ENCODE measurements at places on chromosomes 11 and 22.

DNA sequence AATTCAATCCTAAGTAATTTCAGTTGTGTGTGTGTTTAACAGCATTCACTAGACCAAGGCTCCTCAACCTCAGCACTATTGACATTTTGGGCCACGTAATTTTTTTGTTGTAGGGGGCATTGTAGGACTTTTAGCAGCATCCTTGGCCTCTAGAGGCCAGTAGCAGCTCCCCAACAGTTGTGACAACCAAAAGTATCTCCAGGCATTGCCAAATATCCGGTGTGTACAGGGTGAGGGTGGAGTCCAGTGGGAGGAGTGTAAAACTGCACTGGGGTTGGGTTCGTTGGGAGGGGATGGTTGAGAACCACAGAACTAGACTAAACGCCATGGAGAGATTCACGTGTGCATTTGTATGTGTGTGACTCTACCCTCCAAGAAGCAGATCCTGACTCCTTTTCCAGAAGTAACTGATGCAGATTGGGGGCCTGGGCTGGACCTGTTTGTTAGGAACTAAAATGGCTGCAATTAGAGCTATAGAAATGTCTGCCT lies 5.9 kb upstream of the PHF21A start:
- no peak for DNase-seq

DNA sequence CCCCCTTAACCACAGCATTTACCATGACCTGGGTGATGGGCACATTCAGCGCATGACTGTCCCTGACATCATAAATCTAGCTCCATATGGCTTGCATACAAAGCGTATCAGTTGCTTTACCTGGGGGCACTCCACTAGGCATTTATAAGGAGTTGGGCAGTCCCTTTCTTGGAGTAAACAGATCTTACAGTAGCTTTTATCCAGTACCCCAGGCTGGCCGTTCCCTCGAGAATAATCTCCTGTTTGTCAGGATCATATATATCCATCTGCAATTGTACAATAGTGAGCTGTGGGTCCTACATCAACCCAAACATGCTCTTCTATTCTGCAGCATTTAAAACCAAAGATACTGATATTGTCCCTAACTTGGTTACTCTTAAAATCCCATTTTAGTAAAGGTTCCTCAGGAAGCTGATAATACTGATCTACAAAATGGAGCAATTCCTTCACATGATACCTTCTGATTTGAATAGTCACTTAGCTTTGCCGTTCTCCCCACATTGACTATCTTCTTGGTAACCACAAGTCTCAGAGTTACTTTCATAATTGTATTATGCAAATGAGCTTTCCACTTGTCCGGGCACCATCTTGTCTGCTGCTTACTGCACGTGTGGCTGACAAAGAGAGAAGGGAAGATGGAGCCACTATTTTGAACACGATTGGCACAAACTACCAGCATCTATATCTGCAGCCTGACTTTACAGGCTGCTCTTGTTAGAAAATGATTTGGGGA lies 205.0 kb downstream of the CWF19L2 start:
- DNase-seq: no peak

- DNase-seq: no peak
Measured at GRCh38 chr11:73182824-73183321, 35.2 kb upstream of the P2RY2 start.

DNA sequence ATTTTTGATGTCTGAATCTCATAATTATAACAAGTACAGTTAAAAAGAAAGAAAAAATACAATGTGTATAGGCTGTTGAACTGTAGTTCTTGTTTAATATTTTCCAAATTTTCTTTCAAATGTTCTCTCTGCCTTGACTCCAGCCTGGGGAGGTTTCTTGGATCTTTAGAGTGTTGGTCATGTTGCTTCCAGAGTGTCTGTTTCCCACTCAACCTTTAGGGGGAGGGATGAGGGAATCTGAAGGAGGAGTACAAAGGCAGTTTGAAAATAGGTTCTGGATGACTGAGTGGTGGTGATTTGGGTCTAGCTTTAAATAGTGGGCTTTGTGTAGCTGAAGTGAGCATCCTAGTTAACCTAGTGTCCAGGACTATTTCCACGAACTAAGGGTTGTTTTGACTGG lies 2.0 kb downstream of the CTNND1 start:
- no peak for DNase-seq

DNA sequence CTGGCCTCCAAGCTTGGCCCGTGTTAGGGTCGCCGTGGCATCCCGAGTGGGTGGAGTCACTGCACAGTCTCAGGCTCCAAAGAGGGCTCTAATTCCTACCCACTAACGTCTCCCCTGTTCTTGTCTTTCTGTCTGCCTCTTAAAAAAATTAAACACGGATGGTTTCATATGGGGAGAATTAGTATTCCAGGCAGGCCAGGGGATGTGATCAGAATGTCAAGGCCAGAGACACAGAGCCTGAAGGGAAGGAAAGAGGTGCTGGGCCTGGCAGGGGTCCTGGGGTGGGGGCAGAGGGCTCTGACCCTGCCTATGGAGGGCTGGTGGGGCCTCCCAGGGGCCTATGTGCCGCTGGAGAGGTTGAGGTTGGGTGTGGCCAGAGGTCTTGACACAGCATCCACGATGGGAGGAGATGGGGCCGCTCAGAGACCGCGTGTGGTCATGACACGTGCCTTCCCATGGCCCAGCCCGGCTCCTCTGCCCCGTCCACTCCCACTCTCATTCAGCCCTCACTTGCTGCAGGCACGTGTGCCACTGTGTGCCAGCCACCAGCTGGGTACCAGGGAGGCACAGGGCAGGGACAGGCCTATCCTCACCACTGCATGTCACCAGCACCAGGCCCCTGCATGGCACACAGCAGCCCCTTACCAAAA lies 56.5 kb downstream of the FLRT1 start:
- DNase-seq: no peak

DNA sequence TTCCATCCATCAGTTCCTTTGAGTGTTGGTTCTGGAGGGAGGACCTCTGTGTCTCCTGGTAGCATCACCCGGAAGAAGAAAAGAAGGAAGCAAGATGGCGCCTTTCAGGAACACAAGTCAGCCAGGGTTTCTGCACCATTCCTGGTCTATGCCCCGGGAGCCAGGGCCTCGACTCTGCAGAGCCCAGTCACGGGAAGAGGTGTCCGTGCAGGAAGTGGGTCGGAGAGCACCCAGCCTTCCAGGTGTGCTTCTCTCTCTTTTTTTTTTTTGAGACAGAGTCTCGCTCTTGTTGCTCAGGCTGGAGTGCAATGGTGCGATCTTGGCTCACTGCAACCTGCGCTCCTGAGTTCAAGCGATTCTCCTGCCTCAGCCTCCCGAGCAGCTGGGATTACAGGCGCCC lies 21.2 kb downstream of the MRPL21 start:
- DNase-seq: no peak

- peak; percentile 31 for DNase-seq
Measured at GRCh38 chr22:37746366-37747079, 49.7 kb downstream of the TRIOBP start.

- DNase-seq: no peak
Measured at GRCh38 chr11:106770489-106771085, 247.7 kb downstream of the GUCY1A2 start.

DNA sequence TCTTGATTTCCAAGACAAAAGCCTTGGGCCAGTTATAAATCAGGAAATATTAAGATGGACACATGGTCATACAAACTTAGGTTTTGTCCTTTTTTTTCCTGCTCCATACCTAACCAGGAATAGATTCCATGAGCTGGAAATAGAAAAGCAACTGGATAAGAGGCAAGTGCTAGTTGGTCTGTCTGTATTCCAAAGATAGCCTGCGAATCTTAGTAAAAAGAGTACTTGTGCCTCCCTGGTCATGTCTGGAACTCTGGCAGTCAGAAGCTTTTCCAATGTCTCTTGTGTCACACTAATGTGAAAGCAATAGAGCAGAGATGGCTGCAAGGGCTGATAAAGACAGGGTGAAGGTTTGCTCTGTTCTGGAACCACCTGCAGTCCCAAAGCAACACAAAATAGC lies 590.2 kb upstream of the ANO5 start:
- DNase-seq: no peak

GRCh38 chr22:46367707-46368191 lies 32.2 kb downstream of the TRMU start:
- DNase-seq: peak; percentile 42

GRCh38 chr22:43535336-43535735 lies 123.5 kb downstream of the MPPED1 start:
- no peak for DNase-seq

- DNase-seq: no peak
Measured at GRCh38 chr11:119340335-119341221, at the start of gene C1QTNF5. C1QTNF5 (minus strand) TSS chr11:119340883; CDS start chr11:119340397, 486 bp downstream.

- no peak for DNase-seq
Measured at GRCh38 chr22:50260434-50260800, 1.1 kb downstream of the MAPK12 start.

DNA sequence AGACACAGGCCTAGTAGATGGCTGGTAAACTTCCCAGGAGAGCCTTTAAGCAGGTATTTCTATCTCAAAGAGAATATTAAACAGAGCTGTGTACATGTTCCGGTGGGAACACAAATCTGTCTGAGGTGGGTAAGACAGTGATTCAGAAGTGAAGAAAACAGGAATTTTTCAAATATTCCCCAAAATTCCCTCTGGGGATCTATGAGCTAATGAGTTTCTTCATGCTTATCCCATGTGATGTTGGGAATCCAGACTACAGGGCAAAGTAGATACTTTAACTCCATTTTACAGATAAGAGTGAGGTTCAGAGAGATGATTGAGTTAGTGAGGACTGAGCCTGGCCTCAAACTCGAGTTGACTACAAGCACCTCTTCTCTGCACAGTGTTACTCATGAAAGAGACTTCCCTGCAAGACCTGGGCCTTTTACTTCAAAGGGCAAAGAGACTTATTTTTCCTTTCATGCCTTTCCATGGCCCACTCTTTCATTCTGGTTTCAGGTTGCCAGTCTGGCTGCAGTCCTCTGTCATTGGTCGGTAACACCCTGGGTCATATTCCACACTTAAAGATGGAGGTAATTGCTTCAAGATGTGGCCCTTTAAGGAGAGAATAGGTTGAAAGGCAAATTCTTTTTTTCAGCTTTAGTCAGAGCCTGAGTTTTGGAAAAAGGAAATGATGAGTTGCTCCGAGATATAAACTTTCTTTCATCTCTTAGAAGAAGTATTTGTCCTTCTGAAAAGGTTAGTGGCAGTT lies 70.1 kb downstream of the CYB5R2 start:
- no peak for DNase-seq

DNA sequence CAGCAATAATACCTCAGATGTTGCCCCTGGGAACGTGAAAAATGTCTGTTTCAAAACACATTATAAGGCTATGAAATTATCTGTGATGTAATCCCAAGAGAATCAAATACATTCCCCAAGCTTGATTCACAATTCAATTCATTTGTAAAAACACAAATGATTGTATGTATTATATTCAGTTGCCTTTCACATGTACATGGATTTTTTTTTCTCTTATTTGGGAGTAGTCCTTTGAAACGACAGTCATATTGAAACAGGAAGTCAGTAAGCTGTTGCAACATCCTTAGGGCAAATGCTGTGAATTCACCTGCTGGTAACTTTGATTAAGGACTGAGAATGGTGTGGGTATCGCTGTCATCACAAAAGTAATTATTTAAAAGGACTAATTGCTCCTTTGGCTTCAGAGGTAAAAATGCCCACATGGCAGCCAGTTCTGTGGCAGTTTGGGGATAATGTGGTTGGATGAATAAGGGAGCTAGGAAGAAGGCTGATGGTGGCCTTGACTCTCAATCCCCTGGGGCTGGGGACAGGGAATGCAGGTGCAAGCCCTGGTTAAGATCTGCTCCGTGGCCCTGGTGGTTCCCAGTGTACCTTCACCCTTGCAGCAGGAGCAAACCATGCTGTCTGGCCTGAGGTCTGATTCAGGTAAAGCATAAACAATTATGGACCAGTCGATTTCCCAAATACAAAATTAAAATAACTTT lies 13.2 kb downstream of the EHF start:
- no peak for DNase-seq

DNA sequence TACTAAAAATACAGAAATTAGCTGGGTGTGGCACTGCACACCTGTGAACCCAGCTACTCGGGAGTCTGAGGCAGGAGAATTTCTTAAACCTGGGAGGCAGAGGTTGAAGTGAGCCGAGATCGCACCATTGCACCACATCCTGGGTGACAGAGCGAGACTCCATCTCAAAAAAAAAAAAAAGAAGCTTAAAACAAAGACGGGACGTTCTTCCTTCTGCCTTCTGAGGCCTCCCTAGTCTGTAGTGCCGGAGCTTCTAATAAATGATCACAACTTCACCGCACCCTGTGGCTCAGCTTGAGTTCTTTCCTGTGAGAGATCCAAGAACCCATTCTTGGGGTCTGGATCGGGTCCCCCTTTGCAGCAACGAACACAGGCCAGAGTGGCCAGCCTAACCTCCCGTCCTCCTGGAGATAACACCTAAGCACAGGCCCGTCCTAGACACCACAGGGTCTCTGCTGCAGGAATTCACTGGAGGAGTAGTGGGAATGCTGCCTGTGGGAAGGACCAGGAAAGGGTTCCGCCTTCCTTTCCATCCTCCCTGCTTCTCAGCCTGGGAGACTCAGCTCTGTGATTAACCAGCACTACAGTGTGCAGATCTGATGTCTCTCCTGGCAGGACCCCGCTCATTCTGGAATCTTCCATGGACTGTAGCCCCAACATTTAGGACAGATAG lies 2.2 kb upstream of the APOBEC3H start:
- no peak for DNase-seq

DNA sequence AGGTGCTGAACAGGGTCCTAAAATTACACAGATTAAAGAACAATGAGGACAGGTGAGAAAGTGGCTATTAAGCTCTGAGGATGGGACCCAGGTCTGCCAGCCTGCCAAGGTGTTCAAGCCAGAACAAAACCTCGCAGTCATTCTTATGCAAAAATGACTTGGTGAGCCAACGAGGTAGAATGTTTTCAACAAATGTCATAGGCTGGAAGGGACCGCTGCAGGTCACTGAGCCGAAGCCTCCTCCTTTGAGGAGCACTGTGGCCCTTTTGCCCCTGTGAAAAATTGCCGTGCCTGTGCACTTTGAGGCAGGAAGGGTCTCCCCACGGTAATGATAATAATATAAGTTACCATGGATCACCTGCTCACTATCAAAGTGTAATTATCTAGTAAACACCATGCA lies 216.2 kb downstream of the DSCAML1 start:
- DNase-seq: no peak

DNA sequence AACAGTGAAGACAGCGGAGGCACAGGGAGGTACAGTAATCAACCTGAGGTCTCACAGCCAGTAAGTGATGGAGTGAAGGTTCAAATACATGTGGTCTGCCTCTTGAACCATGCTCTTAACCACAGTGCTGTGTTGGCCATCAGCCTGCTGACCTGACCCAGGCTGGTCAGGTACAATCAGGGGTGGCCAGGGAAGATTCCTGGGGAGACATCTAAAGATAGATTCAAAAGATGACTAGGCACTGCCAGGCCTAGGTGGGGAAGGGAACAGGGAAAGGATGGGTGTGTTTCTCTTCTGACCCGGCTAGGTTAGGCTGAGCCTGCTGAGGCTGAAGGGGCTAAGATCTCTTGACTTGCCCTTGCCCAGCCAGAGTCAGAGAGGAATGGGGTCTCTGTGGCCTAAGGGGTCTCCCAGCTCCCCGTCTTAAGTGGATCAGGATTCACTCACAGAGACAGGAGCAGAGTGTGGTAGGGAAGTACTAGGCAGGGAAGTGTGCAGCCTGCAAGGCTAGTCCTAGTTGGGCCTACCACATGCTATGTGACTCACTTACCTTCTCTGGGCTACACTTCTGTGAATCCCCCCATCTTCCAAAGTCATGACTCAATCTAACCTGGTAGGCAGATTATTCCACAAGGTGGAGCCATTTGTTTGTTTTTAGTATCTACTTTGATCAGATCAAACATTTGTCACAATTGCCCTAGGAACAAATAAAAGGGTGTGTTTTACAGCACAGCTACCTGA lies 10.4 kb upstream of the SREBF2 start:
- DNase-seq: no peak

- no peak for DNase-seq
Measured at GRCh38 chr11:77244277-77245027, 57.0 kb downstream of the GDPD4 start.

Measured in activated CD8-positive, alpha-beta memory T cell treated with anti-CD3 and anti-CD28 coated beads for 48 hours (primary cell).